Endothelial cell of umbilical vein (primary cell): ENCODE measurements at places on chromosomes 16 and 17.
A peak's percentile ranks its signal among the peaks of the same experiment; 100 is the strongest.

DNA sequence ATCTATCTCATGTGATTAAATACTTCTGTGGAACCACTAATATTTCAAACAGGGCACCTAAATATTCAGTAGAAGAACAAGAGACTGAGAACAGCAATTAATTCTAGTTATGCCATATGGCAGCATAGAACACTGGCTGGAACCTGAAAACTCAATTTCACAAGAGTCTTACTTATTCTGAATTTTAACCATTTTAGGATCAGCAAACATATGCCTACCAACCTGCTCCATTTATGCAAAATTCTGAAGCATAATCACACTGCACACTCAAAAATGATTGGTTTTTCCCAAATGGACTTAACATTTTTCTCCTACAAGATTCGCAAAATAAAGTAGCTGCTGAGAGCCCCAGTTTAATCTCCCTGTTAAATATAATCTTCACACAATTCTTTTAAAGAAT, 43.2 kb downstream of the SKAP1 start:
- DNase-seq = no peak

DNA sequence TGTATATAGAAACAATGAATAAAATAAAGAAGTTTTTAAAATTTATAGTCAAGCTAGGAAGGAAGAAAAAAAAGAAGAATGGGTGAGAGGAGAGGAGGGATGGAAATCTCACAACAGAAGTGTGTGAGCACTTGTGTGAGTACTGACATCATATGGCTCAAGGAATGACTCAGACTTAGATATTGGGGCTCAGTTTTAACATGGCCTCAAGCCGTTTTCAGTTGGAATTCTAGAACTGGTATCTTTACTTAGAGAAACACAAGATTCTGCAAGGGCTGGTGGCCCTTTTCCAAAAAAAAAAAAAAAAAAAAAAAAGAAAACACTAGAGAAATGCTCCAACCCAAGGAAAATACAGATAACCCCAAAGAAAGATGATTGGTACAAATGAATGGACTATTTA, 55.1 kb downstream of the STXBP4 start:
- DNase-seq = no peak

- DNase-seq = peak; percentile 62
Measured at GRCh38 chr16:2035431-2036199, 8.9 kb downstream of the NHERF2 start.

DNA sequence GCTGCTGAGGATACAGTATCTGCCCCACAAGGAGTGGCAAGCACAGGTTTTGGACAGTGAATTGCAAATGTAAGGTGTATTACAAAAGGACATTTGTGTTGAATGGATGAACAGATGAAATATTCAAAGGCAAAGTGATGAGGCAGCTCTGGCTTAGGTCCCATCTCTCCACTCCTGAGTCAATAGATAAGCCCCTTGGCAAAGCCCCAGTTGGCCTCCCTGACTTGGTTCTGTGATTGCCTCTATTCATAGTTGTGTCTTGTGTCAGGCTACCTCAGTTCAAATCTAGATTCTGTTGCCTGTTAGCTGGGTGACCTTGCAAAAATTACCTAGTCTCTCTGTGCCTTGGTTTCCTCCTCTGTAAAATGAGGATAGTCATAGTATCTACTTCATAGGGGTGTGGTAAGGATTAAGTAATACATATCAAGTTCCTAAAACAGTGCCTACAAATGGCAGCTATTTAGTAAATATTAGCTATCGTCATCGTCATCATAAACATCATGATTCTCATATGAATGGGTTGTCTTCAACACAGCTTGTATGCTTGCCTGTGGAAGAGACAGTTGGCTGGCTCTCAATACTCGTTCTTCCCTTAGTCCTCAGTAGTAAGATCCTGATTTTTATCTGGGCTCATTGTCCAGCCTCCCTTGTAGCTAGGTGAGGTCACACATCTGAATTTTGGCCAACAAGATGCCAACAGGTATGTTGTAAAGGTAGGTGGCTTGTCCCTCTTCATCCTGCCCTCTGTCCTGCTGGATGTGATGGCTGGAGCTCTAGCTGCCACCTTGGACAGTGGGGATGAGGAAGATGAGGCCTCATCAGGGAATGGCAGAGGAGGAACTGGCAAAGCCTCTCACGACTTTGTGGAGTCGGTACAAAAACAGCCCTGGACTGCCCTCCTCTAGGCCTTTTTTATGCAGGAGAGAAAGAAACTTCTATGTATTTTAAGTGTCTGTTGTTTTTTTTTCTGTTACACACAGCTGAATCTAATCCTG, 2.1 kb upstream of the MFAP4 start:
- no peak for DNase-seq
